ENCODE measurements at places on chromosomes 7 and 10.

GRCh38 chr7:52944921-52945320, 90.5 kb upstream of the POM121L12 start:
- no peak for DNase-seq

- no peak for DNase-seq
Observed at GRCh38 chr10:121886997-121887622, 40.7 kb downstream of the ATE1 start.

GRCh38 chr7:69597278-69598076, 798 bp upstream of the AUTS2 start:
- DNase-seq, result no peak

DNA sequence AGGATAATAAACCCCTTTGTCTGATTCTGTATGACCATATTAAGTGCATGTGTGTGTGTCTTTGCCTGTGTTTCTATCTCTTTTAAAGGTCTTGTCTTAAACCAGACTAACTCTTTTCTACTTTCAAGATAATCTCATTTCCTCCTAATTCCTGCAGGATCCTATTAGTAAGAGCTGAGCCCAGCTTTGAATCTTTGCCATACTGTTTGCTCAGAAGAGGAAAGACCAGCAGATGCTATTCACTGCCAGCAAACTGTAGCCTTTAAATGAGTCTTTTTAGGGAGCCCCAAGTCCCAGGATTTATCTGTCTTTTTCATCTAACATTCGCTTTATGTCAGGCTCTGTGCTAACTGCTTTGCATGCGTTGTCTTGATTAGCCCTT, 2.9 kb downstream of the GPR158 start:
- DNase-seq, result no peak

GRCh38 chr10:9834434-9834833, 1183.2 kb upstream of the CELF2 start:
- no peak for DNase-seq

GRCh38 chr10:9028231-9028630, 973.7 kb downstream of the GATA3 start:
- DNase-seq, result no peak

DNA sequence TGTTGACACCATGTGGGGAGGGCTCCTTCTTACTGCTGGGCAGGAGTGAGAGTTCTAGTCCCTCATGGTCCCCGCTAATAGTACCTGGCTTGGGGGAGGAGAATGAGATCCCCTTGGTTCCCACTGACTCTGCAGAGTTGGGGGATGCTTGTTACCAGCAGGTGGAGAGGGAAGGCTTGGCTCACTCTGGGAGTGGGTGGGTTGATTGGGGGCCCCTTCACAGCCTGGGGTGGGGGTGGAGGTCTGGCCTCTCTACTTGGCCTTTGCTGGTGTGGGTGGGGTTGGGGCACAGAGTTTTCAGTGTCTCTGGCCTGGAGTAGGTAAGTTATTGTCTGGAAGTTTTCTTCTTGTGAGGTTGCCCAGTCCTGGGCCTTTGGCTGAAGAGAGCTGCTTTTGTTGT, 31.9 kb downstream of the ADCY1 start:
- no peak for DNase-seq

GRCh38 chr7:95907337-95907736, 135.0 kb downstream of the DYNC1I1 start:
- DNase-seq, result no peak

DNA sequence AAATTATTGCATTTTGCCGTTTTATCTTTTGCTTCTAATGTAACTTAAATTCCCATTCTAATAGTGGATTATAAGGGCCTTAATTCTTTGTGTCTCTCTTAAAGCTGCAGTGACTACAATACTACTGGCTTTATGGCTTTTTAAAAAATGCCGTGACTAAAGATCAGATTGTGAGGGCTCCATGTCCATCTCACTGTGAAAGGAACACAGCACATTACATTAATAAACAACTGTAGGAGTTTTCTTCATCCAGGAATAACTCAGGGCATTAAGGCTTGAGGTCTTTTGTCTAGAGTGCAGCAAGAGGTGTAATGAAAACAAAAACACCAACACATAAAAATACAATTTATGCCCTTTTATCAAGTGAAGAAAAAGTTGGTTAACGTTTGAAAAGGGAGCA, 205.3 kb downstream of the SKAP2 start:
- no peak for DNase-seq

DNA sequence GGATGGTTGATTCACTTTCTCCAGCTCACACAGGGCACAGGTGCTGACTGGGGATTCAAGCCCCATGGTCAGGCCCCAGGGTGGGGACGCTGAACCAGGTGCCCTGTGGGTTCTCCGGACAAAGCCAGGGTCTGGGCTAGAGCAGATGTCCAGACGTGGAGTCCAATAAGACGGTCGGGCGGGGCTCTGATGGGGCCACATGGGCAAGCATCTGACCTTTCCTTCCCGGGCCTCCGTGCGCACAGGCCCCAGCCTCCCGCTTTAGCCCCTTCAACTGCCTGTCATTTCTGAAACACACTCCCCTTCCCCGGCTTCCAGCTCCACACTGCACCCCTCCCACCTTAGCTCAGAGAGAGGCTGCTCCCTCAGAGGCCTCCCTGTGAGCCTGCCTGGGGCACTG, 153.0 kb upstream of the PPP2R2D start:
- no peak for DNase-seq

Data from stimulated activated CD8-positive, alpha-beta memory T cell treated with anti-CD3 and anti-CD28 coated beads, Interleukin-4, amount 100 ng/mL, for 4 hours (primary cell).